H1 (cell line): ENCODE measurements at places on chromosomes 7 and 10.
A peak's percentile ranks its signal among the peaks of the same experiment; 100 is the strongest.

DNA sequence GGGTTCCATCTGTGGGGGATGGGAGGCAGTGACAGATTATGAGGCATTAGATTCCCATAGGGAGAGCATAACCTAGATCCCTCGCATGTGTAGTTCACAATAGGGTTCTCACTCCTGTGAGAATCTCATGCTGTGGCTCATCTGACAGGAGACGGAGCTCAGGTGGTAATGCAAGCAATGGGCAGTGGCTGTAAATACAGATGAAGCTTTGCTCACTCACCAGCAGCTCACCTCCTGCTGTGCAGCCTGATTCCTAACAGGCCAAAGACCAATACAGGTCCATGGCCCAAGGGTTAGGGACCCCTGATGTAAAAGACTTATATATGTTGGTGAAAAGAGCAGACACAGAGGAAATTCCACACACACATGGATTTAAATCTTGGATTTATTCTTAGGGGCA is 370.2 kb downstream of the NRG3 start:
- peak; percentile 50 for DNase-seq

DNA sequence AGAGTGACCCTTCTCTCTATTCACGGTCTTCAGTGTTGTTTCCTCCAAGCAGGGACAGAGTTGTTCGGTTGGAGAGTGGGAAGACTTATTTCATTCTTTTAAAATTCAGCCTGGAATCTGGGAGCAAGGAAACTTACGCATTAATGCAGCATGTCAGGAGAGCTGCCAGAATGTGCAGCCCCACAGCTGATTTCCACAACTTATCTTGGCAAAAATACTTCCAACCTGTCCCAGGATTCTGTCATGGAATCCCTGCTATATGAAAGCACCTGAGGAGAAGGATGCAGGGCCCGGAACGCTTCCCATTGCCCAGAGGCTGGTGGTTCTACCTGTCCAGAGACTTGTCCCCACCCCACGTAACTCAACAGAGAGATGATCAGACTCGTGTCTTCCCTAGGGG is 86.9 kb upstream of the MKI67 start:
- DNase-seq = no peak

GRCh38 chr7:6530626-6531491 is 20.4 kb downstream of the GRID2IP start:
- DNase-seq = no peak

DNA sequence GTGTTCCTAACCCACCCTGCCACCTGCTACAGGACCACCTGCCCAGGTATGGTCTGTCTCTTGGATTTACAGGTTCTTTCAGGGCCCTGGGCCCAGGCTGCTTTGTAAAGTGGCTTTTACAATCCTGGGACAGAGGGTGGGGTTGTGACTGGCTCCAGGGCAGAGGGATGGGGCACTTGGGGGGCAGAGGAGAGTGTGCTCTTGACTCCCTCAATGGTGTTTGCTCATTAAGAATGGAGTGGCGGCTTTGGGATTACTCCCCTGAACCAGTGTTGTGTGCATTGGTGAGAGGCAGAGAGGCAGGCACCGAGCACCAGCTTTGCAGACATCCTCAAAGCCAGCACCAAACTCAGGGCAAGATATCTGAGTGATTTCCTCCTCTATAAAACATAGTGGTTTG is 43.5 kb downstream of the VWA2 start:
- DNase-seq = no peak

DNA sequence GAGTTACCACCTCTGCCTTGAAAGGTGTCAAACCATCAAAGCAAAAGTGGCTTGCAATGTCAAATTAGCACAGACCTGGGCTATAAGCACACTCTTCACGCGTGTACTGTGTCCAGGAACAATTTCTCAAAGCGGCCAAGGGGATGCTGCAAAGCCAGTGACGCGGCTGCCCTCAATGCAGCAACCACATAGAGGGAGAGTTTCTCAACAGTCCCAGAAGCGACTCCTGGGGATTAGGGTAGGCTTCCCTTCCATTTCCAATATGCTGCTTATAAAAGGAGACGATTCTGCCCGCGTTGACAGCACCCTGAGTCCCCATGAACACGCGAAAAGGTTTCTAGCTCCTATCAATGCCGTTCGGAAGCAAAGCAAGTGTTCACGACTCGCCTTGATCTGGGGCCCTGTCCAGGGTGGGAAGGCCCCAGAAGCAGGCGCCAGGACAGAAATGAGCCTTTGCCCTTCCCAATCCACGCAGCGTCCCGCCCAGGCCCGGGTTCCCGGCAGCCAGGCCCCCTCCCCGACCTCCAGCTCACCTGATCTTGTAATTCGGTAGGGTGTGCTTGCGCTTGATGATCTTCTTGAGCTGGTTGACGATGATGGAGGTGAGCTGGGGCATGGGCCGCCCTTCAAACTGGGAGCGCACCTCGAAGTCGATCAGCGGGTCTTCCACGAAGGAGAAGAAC is 1.3 kb downstream of the PDZD8 start:
- no peak for DNase-seq

GRCh38 chr10:29957907-29958331 is 101.5 kb downstream of the JCAD start:
- DNase-seq = no peak

- DNase-seq = no peak
These were observed 19.9 kb upstream of the ATOH7 start for GRCh38 chr10:68251625-68252495.

DNA sequence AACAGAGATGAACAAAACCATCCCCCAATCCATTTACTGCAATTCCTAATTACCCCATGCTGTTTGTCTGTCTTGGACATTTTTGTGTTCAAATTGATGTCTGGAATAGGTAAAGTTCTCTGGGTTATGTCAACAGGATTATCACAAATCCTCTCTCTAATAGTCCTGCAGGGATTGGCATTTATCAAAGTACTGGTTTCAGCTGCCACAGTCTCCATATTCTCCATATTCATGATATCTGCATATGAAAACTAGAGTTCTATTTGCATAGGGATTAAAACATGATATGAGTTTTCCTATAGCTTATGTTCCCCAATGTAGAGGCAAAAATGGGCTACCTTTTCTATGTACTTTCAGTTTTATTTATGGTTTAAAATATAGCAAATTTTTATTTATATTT is 355.8 kb downstream of the ADRA2A start:
- no peak for DNase-seq

GRCh38 chr10:79328737-79329504 is 18.3 kb upstream of the PPIF start:
- no peak for DNase-seq

GRCh38 chr10:124229201-124229988 is 136.0 kb upstream of the CHST15 start:
- DNase-seq = no peak

- peak; percentile 65 for DNase-seq
These were observed 47.7 kb upstream of the TRIM8 start for GRCh38 chr10:102596506-102596971.

GRCh38 chr7:74475987-74476350 is 22.3 kb downstream of the GTF2IRD1 start:
- DNase-seq = no peak

GRCh38 chr7:37092548-37092947 is 356.1 kb downstream of the ELMO1 start:
- no peak for DNase-seq
